ENCODE measurements at places on chromosomes 3 and 15.

DNA sequence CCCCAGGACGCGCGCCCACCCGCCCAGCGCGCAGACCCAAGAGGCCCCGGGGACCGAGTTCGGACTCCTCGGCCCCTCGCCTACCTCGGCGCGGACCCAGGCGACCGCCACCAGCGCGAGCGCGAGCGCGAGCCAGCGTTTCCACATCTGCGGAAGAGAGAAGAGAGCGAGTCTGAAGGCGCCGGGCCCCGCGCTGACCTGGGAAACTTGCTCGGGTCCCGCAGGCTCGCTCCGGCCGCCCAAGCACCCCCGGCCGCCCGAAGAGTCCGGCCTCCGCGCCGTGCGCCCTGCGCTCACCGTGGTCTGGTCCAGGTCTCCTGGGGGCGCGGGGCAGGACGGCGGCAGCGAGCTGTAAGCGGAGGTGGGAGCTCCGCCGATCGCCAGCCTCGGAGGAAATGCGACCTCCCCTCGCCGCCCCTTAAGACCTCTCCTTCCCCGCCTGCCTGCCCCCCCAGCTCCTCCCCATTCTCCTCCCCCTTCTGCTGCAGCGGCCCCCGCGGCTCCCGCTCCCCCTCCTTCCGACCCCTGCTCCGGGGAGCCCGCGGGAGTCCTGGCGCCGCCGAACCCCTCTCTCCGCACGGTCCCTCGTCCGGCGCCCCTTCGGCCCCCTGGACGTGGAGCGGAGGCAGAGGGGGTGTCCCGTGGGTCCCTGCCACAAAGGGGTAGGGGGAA is at the start of gene FSTL1:
Gene FSTL1 (minus strand): TSS at position 393 of the 672 bp plus-strand sequence. CDS start 246 bp downstream, at position 147.
- DNase-seq: peak; percentile 32

DNA sequence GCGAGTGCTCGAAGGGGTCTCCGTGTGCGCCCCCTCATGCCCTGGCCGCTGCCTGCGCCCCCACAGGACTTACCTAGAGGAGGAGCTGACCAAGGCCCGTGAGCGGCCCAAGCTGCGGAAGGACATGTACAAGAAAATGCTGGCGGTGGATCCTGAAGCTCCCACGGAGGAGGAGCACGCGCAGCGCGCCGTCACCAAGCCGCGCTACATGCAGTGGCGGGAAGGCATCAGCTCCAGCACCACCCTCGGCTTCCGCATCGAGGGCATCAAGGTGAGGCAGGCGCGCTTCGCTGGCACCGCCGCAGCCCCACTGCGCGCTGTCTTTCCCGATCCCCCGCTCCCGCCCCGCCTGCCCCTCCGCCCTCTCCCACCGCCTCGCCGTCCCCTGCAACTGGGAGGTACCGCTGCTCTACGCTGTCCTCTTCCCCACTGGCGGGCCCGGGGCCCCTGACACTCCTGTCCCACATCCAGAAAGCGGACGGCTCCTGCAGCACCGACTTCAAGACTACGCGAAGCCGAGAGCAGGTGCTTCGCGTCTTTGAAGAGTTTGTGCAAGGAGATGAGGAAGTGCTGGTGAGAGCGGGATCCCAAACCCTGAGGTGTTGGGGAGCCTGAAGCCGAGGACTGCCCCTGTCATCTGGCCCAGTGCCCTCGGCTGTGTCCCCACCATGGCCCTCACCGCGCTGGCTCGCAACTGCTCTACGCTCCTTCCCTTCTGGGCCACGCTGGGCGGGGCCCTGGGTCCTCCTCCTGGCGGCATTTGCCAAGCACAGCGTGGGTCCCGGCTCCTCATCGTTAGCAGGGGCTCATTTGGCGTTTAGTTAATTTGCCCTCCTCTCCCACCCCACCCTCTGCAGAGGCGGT is 8.5 kb downstream of the ITPKA start:
- no peak for DNase-seq

GRCh38 chr3:31755926-31756658 is 223.4 kb downstream of the STT3B start:
- no peak for DNase-seq

GRCh38 chr3:39173318-39174125 is 18.9 kb downstream of the XIRP1 start:
- no peak for DNase-seq

GRCh38 chr3:54706738-54707137 is 221.1 kb downstream of the LRTM1 start:
- no peak for DNase-seq

All from A549 (cell line).